ENCODE measurements at places on chromosomes 7 and 10.
A peak's percentile ranks its signal among the peaks of the same experiment; 100 is the strongest.

DNA sequence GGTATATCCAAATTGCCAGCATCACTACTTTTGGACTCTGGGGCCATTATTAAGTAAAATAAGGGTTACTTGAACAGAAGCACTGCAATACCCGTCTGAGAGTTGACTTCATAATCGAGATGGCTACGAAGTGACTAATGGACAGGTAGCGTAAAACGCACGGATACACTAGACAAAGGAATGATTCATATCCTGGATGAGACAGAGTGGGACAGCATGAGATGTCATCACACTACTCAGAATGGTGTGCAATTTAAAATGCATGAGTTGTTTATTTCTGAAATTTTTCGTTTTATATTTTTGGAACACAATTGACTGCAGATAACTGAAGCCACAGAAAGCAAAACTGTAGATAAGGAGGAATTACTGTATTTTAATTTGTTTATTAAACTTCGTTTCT is 421.5 kb upstream of the LRGUK start:
- no peak for DNase-seq

- no peak for DNase-seq
Measured at GRCh38 chr10:95133997-95134396, 60.0 kb upstream of the ACSM6 start.

DNA sequence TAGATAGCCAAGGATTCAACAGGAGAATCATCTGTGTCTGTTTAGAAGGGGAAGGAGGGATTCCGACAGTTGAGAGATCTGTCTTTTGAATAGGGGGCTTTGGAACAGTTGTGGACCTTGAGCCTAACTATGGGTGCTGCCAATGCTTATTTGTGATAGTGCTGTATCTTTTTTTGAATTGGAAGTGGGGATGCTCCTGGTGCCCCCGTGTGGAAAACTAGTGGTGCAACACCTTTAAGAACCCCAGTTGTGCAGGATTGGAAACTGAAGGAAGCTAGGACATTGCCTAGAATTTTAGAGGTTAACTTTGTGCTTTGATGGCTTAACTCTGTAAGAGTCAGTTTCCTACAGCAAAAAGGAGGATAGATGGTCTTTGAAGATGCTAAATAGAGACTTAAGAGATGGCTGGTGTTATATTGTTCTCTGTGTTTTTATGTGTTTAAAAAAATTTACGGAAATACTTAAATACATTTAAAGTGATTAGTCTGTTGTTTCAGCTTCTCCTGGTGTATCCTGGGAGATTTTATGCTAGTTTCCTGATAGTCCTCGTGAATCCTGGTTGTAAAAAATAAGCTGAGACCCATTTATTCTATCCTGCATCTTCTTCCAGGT is 69.3 kb downstream of the AP3M1 start:
- no peak for DNase-seq

- no peak for DNase-seq
Measured at GRCh38 chr7:130941322-130942210, 207.6 kb upstream of the KLF14 start.

- peak; percentile 50 for DNase-seq
Measured at GRCh38 chr10:131852823-131853609, 47.8 kb upstream of the PPP2R2D start.

GRCh38 chr10:121983852-121984251 is 5.1 kb upstream of the TACC2 start:
- DNase-seq = no peak

DNA sequence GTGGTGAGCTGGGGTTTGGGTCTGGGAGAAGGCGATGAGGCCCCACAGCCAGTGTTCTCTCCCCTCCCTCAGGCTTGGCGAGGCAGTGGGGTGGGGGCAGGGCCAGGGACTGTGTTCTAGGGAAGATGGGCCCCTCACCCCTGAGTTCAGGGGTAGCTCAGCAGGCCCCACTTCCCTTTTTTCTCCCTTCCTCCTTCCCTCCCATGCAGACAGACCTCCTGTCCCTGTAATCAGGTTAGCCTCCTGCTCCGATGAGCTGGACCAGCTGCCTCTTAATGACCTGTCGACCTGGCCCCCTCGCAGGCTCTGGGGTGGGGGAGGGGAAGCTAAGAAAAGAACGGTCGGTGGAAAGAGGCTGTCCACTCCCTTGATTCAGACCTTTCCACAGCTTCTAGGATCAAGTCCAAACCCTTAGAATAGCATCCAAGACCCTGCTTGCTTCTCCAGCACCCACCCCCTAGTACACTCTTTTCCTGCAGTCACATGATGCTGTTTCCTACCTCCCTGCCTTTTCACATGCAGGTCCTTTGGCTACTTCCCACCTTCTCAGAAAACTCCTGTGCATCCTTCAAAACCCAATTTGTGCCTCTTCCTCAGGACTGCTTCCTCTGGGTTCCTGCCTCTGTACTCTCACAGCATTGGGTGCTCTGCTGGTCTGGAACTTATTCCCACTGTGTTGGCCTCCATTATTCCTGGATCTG is 64.1 kb downstream of the ZMIZ1 start:
- no peak for DNase-seq

DNA sequence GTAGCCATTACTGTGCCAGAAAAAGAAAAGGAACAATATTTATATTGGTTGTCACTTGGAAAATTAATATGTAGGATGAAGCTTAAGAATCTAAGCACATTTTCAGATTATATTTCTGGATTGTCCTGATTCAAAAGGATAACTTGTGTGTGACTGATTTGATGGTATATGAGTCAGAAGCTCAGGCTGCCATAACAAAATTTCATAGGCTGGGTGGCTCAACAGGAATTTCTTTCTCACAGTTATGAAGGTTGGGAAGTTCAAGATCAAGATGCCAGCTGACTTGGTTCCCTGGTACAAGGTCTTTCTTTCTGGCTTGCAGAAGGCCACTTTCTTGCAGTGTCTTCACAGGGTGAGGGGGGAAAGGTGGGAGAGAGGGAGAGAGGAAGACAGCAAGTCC is 108.5 kb downstream of the ST7 start:
- DNase-seq = no peak

DNA sequence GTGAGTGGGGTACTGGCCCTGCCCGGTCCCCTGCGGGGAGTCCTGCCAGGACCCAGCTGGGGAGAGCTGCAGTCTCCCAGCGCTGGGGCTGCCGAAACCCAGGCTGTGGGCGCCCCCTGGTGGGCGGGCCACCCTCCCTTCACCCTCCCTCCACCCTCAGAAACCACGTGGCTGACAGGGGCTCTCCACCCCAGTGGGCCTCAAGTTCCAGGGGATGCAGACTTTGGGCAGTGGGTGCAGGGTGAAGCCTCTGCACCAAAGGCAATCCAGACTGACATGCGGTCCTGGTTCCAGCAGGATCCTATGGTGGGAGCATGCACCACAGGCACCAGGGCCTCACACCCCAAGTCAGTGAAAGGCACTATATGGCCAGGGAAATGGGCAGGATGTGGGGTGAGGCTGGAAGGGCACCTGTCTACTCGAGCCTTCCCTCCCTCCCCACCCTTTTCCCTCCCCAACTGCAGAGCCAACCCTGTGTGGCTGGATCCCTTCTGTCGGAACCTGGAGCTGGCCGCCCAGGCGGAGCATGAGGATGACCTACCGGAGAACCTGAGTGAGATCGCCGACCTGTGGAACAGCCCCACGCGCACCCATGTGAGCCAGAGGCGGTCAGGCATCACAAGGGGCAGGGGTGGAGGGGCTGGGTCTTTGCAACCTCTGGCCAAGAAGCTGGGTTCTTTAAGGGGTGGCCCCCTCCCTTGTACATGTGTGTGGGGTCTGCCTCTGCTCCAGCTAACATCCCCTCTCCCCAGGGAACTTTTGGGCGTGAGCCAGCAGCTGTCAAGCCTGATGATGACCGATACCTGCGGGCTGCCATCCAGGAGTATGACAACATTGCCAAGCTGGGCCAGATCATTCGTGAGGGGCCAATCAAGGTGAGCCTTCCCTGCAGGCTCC is 38.8 kb downstream of the PSAP start:
- DNase-seq = peak; percentile 93

DNA sequence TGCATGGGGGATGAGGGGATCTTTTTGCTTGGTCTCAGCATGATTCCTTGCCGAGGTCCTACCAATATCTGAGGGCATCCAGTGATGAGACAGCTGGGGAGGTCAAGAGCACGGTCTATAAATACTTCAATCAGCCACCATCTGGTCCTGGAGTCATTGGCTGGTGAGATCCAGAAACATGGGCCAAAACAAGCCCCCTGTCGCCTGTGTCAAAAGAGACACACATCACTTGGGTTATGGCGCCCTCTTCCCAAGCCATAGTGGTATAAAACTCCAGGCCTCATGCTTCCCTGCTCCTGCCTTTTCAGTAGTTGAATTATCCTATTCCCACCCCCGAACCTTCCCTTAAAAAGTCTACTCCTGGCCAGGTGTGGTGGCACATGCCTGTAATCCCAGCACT is 60.9 kb downstream of the SLC35B4 start:
- DNase-seq = no peak

DNA sequence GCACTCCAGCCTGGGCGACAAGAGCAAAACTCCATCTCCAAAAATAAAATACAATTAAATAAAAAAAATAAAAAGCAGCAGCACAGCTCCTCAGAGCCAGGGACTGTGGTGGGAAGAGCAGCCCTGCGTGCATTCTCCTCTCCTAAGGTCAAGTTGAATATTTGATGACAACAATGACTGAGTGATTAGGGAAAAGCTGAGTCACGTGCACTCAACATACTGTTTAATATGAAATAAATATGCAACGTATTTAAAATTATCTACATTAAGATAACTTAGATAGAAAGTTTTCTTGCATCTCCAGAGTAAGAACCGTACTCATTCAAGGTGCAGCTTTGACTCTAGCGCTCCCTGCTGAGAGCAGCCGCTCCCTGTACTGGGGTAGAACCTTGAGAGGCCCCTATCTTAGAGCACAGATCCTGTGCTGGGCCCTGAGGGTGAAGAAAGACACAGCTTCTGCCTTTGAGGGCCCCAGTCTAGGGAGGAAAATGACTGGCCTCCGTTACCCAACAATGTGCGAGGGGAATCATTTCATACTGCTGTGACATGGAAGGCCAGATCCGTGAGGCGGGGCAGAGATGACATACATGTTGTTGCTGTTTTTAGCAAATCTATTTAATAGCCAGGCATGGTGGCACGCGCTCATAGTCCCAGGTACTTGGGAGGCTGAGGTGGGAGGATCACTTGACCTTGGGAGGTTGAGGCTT is 81.1 kb downstream of the SVIL start:
- no peak for DNase-seq

GRCh38 chr10:44325157-44325556 is 59.7 kb downstream of the CXCL12 start:
- DNase-seq = no peak

- no peak for DNase-seq
Measured at GRCh38 chr10:84845628-84846261, 517.4 kb downstream of the CCSER2 start.

Data from cardiac septum (tissue), 1 donor.